NCI-H510A (cell line): ENCODE measurements at places on chromosomes 2 and 18.

- no peak for DNase-seq
Measured at GRCh38 chr2:205564346-205565141, 117.8 kb upstream of the NRP2 start.

DNA sequence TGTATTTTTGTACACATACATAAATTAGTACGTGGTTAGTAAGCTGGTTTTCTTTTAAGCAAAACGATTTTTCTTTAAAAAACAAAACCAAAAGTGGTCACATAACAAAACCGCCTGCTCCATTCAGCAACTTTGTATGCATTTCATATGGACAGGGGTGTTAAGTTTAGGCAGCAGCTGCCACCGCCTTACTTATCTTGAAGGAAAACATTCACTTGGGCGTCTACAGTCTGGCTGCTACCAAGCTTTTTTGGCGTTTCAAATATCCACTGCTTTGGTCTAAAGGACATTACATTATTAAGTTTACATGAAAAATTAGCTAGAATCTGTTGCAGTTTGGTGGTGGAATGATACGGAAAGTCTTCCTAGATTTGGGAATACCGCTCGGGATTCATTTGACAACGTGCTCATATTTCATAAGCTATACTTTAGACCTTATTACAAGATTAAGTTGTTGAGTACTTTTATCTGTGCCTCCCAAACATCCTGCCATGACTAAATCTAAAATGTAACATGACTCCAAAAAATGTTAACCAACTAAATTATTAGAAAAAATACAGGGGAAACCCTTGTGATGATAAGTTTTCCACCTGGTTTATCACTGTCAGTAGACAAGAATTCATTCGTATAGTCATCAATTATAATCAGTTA lies 214.8 kb downstream of the NEDD4L start:
- no peak for DNase-seq

DNA sequence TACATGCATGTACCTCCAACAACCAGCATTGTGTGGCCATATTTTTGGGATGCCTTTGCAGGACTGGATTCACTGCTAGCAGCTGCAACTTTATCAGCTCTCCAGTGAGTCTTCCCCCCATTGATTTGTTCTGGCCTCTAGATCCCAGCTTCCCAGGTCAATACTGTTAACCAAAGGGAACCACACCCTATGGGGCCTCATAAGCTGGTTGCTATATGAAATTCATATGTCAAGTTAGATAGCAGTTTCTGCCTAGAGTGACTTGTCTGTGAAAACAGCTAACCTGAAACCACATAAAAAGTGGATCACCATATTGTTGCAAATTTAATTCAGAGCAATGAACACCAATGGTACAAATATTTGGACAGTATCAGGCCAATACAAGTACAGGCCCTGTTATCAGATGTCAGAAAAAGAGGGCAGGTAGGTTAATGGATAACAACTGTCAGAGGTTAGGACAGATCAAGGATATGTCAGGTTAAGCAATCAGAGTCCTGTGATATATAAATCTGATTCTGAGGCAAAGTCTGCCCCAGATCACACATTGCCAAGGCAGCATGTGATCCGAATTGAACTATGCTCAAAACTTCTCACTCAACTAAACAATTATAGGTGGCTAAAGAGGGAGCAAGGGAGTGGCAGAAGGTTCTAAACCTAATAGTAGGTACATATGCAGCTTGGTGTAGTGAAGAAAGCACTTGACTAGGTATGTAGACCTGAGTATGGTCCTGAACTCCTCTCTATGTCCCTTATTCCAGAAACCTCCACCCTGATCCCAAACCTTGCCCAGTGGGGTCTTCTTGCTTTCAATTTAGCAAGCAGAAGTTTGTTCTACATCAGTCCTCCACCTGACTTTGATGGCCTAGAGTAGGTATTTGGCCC lies 310.2 kb upstream of the STON1 start:
- no peak for DNase-seq

DNA sequence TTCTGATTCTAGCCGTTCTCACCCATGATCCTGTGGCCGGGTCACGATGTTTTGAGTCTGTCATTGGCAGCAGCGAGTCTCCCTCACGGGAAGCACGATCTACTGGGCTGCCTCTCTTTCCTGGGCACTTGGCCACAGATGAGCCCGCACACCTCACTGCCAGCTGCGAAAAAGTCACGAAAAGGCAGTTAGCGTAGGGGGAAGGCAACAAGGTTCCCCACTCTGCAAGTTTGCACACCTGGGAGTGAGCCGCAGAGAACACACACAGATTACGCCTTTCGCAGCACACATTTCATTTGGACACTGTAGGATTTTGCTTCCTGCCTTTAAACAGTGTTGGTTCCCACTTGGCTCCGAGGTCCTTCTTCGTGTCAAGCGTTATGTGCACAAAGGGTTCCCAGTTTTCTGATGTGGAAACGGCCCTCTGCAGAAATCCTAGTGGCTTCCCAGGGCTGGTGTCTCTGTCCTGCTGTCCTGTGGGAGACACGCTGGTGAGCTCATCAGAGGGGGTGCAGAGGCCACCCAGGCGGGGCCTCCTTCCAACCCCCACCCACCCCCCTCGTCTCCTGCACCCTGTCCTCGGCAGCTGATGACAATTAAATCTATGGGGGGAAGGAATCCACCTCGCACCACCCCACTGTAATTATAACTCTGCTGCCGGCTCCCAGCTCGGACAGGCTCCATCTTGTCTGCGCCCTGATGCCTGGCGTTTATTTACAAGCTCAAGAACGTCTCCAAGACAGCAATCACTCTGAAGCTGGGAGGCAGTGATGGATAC lies 157.3 kb upstream of the SALL3 start:
- no peak for DNase-seq

DNA sequence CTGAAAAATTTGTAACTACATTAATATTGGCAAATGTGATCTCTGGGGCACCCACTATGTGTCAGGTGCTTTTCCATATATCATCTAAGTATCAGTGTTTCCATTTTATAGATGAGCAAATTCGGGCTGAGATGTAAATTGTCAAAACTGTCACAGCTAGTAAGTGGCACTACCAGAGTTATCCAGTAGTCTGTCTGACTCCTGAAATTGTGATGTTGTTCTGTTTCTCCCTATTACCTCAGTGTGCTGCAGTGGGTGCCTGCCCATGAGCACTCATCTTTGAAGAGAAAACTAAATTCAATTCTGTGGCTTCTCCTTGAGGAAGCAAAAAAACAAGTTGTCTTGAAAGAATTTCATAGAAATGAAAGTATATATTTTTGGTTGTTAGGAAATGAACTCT lies 467.4 kb upstream of the FANCL start:
- DNase-seq = no peak

- DNase-seq = peak; percentile 81
Measured at GRCh38 chr2:109260886-109261700, 132.1 kb downstream of the SH3RF3 start.

DNA sequence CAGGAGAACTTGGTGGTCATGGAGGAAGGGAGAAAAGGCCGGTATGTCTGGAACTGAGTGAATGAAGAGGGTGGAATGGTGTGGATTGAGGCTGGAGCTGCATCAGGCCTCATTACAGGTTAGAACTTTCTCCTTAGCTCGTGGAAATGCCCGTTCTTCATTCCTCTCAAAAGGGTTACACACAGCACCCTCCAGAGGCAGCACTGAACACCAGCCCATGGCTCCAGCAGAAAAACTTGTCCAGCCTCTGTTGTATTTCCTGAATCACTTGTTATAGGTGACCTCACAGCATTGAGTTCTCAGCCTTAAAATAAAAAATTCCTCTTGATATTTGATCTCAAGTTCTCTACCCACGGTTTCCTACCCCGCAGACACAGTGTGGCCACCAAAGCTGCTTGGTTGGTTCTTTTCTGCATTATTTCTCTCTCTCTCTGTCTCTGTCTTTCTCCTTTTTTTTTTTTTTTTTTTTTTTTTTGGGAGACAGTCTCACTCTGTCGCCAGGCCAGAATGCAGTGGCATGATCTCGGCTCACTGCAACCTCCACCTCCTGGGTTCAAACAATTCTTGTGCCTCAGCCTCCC lies 89.6 kb downstream of the ITGB1BP1 start:
- DNase-seq = peak; percentile 49

- DNase-seq = no peak
Measured at GRCh38 chr2:82636402-82637020, 1822.6 kb downstream of the SUCLG1 start.
